ENCODE measurements at places on chromosomes 7 and 10.
A peak's percentile ranks its signal among the peaks of the same experiment; 100 is the strongest.

- DNase-seq, result no peak
Observed at GRCh38 chr10:22599048-22599561, 115.3 kb downstream of the PIP4K2A start.

GRCh38 chr7:150415161-150416153 is 35.0 kb upstream of the GIMAP8 start:
- peak; percentile 31 for DNase-seq

DNA sequence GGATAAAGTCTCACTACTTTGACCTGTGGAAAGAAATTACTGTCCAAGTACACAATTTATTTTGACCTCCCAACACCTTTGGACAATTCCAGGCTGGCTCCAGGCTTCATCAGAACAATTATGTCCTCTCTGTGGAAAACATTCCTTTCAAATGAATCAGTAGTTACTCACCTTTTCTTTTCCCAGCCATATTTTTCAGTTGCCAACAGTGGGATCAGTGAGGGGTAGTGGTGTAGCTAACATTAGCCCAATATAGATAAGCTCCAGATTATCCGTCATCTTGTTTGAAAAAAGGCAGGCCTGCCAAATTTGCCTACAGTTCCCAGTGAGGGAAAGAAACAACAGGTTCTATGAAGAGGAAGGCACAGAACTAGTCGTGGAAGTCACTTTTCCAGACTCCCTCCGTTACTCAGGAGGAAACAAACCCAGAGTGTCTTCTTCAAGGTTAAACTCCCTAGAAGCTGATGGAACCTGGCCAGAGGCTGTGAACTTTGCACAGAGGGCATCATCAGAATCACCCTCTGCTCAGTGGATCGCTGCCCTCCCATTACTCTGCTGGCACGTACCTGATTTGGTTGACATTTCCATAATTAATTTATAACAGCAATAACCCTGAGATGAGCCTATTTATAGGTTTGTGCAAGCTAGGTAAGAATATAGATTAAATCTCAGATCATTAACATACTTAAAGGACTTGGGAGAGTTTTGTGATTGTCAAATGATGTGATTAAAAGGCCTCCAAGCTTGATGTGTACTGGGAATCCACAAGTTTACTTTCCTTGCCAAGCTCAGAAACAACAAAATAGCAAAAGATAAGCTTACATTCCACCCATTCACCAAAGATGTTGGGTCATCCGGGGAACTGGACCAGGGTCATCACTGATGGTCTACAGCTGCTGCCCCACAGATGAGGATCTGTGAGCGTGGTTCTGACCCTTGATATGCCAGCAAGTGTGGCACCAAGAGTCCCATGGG is 654.6 kb upstream of the GALNT17 start:
- no peak for DNase-seq

DNA sequence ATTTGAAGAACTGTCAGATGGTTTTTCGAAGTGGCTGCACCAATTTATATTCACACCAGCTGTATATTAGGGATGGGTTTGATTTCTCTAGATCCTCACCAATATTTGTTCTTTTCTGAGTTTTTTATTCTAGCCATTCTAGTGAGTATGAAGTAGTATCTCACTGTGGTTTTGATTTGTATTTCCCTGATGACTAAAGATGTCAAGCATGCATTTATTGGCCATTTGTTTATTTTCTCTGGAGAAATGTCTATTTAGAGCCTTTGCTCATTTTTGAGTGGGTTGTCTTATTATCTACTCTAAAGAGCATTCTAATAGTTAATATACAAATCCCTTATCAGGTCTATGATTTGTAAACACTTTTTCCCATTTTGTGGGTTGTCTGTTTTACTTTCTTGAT is 123.9 kb downstream of the PCLO start:
- DNase-seq, result no peak

Data from vagina (tissue), 2 donors.